ENCODE measurements at places on chromosomes 7 and 10.

GRCh38 chr10:14594878-14595525 lies 179.7 kb downstream of the FAM107B start:
- no peak for DNase-seq

- peak; percentile 50 for DNase-seq
These were observed 43.4 kb downstream of the LDB3 start for GRCh38 chr10:86711513-86712316.

- no peak for DNase-seq
These were observed 218.9 kb downstream of the DOCK4 start for GRCh38 chr7:111987115-111987826.

- no peak for DNase-seq
These were observed 22.6 kb upstream of the PDIA4 start for GRCh38 chr7:149050941-149051340.

- no peak for DNase-seq
These were observed 282.3 kb downstream of the HGF start for GRCh38 chr7:81487516-81487915.

GRCh38 chr10:102997998-102998397 lies 79.9 kb downstream of the CNNM2 start:
- DNase-seq: no peak

GRCh38 chr10:68752711-68753350 lies 31.8 kb downstream of the CCAR1 start:
- DNase-seq: no peak

GRCh38 chr10:86509145-86509544 lies 12.4 kb downstream of the WAPL start:
- no peak for DNase-seq

- no peak for DNase-seq
These were observed 48.3 kb downstream of the SLC13A1 start for GRCh38 chr7:123151443-123151842.

DNA sequence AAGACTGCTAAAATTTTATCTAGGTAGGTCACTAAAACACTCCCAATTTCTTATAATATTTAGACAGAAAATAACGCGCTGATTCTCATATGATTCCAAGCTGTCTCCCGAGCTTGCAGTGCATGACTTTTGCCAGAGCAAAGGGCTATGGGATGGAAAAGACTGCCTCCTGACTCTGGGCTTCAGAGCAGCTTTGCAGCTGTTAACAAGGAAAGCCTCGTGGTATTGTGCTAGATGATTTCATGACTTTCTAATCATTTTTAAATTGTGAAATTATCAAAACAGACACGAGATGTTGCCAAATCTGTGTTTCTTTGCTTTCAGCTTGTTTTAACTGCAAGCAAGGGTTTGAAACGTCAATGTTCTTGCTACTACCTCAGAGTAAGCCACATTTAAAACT lies 238.3 kb downstream of the AGMO start:
- DNase-seq: no peak

DNA sequence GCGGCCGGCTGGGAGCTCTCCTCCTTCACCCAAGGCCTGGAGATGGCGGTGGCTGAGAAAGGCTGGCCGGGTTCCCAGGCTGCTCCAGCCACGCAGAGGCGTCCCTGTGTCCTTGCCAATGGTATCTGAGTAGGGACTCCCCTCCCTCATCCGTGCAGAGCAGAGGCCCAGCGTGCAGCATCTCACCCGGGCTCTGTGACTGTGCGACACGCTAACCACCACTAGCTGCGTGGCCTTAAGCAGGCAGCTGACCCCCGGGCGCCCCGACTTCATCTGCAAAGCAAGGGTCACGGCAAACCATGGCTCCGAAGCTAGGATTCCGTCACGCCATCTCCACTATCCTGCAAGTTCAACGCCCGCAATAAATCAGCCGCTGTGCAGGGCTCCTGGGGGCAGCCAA lies 47.2 kb upstream of the TNRC18 start:
- DNase-seq: no peak

GRCh38 chr10:9922126-9922870 lies 1095.4 kb upstream of the CELF2 start:
- no peak for DNase-seq

- peak; percentile 67 for DNase-seq
These were observed 82.7 kb downstream of the NOC3L start for GRCh38 chr10:94279835-94280709.

DNA sequence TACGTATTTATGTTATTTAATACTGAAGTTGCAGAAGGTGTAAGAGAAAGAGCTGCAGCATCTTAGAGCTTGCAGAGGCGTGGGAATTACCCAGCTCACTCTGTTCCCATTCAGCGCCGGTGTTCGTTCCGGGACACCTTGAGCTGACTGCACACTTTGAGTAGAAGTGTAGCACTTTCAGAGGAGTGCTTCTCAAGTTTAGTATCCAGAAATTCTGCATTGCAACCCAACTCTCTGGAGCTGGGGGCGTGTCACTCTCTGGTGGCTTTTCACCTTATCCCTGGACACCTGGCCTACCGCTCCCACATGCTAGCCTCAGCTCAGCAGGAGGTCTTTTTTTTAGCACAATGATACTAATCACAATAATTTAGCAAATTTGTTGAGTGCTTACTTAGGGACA lies 66.4 kb upstream of the SHH start:
- DNase-seq: no peak

- no peak for DNase-seq
These were observed 94.4 kb upstream of the SKAP2 start for GRCh38 chr7:26958834-26959233.

DNA sequence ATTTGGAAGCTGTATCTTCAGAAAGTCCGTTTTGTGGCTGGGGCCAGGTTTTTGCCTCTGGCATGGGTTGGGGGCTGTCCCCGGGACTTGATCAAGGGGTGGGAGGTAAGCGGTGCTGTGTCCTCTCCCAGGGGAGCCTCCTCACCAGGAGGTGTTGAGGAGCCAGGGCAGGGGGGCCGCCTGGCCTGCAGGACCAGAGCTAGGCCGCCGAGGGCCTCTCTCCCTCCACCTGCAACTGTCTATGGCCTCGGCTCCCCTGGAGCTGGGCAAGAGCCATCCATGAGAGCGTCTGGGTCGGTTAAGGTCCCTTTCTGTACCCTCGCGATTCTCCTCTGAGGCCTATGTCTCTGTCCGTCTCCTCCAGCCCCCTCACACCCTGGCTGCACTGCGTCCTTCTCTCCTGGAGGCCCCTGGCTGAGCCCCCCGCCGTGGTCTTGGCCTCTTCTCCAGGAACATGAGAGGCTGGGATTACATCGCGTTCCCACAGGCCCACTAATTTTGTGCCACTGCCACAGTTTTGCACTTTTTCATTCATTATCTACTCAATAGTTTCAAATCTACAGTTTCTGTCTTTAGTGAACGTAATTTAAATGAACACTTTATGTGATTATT lies 20.6 kb downstream of the CALML5 start:
- no peak for DNase-seq

DNA sequence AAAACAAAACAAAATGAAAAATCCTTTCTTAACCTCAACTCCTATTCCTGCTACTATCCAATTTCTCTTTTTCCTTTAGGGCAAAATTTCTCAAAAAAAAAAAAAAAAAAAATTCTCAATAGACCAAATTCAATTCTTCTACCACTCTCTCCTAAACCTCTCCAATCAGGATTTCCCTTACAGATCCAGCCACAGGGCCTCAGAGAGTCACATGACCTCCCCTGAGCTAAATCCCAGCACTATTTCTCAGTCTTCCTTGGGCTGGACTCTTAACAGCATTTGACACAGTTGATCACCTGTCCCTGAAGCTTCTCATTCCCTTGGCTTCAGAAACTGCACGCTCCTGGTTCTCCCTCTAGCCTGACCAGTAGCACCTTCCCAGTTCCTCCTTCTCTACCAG lies 4.9 kb downstream of the ZNF12 start:
- DNase-seq: no peak

- DNase-seq: no peak
These were observed 135.1 kb downstream of the ZMIZ1 start for GRCh38 chr10:79203833-79204232.

- DNase-seq: no peak
These were observed 168.7 kb upstream of the HABP2 start for GRCh38 chr10:113384181-113384580.

GRCh38 chr10:69757553-69758309 lies 44.0 kb upstream of the COL13A1 start:
- no peak for DNase-seq

GRCh38 chr10:71912431-71912830 lies 51.8 kb upstream of the CHST3 start:
- no peak for DNase-seq
